ENCODE measurements at places on chromosomes 1 and 21.
A peak's percentile ranks its signal among the peaks of the same experiment; 100 is the strongest.

- DNase-seq = no peak
Observed at GRCh38 chr1:117142200-117142599, 20.7 kb upstream of the TRIM45 start.

GRCh38 chr1:149916898-149917252, 769 bp downstream of the SV2A start:
- DNase-seq = no peak

DNA sequence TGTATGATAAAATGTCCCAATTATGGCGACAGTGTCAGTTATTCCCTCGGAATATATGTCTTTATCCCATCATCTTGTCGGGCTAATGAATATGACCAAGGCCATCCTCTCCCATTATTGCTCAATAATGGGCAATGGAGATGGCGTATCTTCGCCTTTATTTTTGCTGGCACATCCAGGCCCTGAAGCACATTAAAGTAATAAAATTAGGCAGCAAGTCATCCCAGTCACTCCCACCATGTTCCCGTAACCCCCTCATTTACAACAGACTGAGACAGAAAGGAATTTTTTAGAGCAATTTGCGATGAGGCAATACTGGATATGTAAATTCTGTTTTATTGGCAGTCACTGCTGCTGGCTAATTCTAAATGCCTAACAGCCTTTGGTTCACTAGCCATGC, 35.3 kb downstream of the CLIC6 start:
- no peak for DNase-seq

DNA sequence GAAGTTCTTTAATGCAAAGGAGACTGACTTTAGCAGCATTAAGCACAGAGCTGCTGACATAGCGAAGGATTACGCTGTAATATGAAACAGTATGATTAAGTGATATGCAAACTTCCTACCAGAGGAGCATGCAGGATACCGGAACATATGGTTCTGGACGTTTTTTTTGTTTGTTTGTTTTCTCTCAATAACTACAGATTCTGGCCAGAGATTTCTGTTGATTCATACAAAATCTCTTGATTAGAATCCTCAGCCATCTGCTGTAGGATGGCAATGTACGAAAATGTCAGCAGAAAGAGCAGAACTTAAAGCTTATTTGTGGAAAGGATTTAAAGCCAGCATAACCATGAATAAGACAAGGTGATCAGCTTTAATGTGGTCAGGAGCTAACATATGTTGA, 970.7 kb downstream of the KCNT2 start:
- DNase-seq = no peak

DNA sequence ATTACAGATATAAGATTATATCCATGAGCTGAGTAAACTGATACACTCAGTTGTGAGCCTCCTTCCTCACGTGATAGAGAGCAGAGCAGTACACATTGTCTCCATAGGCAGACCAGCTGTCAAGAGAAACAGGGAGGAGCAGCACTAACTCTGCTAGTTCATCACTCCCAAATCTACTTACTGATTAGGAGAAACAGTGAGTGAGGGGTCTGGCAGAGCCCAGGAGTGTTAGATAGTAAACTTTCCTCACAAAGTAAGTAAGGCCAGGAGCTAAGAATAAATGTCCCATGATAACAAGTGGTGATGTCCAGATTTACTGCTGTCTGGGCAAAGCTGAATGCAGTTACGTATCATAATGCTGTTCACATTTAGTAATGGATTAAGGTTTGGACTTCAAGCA, 168.6 kb upstream of the KCNK2 start:
- DNase-seq = no peak

- no peak for DNase-seq
Observed at GRCh38 chr1:21267191-21268077, 22.8 kb downstream of the ECE1 start.

- DNase-seq = no peak
Observed at GRCh38 chr1:29991025-29991424, 732.4 kb downstream of the MATN1 start.

- DNase-seq = peak; percentile 29
Observed at GRCh38 chr1:198156745-198157240, at the start of gene NEK7. NEK7 (plus strand) TSS chr1:198156998; CDS start chr1:198232581, 75,583 bp downstream.

GRCh38 chr1:177383715-177384114, 213.0 kb downstream of the BRINP2 start:
- no peak for DNase-seq

GRCh38 chr1:226643177-226643576, 94.6 kb downstream of the STUM start:
- peak; percentile 40 for DNase-seq

DNA sequence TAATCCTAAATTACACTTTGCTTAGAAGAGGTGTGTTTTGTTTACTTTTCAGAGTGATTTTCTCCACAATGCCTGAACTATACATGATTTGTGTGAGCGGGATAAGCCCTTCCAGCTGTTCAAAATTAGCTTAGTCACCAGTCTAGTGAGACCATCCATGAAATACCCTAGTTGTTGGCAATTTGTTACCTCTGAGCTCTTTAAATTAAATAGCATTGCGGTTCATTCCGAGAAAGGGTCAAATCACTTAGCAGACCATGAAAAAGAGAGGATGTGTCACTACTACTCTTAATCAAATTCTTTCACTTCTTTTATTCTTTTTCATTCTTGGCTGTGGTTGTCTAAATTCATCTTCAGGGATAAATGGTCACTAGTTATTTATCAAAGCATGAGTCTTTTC, 11.9 kb upstream of the VAV3 start:
- no peak for DNase-seq

DNA sequence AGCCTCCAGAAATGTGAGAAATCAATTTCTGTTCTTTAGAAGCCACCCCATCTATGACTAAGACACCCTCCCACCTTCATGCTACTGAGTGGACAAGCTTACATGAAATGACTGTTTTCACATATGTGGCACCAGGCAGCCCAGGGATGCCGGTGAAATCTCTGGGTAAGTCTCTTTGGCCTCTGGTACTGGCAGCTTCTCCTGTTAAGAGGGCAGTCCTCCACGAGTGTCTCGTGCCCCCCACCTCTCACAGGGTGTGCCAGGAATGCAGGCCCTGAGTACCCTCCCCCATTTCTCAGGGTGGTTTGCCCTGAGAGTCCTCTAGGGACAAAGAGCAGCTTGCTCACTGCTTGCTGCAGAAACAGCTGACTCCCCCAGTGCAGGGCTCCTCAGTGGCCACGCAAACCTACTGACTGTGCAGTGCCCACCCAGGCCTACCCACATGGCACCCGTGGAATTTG, 3.2 kb upstream of the PRXL2B start:
- DNase-seq = no peak

DNA sequence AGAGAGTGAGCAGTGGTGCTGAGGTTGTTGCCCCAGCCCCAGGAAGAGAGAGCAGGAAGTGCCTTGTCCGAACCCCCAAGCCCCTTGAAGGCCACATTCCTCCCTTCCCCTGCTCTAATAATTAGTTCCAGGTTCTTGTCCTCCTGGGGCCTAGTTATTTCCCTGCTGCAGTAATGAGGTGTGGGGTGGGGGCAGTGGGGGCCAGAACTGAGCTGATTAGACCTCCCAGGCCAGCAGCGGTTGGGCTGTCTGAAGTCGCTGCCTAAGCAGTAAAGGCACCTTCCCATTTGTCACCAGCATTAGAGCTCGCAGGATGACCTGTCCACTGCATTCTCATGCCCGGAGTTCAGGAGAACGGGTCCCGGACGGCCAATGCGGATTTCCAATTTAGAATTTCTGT, 186.5 kb upstream of the CSF3R start:
- no peak for DNase-seq

DNA sequence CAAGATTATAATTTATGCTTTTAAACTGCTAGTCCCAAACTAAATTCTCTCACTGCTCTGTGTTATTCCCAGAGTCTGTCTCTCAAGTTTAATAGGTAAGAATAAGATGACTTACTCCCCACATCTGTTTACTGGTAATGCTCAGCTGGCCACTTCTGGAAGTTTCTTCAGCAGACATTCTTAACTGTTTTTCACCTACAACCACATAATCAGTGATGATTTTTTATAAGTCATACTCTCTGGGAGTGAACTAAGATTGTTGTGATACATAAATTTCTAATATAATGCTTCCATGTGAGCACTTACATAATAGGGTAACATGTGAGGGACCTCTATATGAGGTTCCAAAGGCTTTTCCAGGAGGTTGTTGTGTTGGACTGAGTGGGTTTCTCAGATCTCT, 8.7 kb downstream of the SLAMF7 start:
- DNase-seq = no peak

DNA sequence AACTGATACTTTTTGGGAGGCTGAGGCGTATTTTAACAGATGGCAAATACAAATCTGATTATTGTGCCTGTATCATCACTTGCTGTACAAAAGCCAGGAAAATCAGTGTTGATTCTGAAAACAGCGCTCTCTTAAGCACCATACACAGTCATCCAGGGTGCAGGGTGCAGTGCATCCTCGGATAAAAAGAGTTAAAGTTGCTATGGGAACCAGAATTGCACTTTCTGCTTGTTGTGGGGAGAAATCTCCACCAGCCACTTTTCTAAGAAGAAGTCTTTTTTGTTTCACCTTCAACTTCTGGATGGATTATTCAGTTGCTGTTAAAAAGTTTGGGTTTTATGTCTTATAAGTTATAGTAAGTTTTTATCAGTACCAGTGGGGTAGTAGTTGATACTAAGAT, 3.8 kb downstream of the LAMC1 start:
- no peak for DNase-seq

DNA sequence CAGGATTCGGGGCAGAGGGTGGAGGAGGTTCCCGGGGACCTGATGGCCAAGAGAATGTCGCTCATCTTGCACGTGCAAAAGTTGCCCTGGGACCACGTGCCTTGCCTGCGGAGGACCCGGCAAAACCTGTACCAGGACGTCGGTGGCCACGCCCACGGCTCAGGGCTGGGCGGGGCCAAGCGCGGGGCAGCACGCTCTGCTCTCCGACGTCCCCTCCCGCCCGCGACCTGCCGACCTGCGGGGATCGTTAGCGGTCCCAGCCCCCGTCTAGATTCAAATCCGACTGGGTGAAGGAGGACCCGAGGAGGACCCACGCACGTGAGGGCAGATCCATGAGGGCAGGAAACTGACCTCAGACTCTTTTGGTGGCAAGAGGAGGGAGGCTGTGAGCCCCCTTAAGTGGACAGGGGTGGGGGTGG, at the start of gene C1orf167:
C1orf167 (plus strand) TSS at position 206 of the 419 bp plus-strand sequence. CDS start 2,208 bp downstream, outside the sequence.
- no peak for DNase-seq

Measured in activated T-helper 1 cell treated with Interleukin-2 at 50 U/mL for 16 hours (primary cell).